NCI-H524 (cell line): ENCODE measurements at places on chromosomes 12 and 14.

DNA sequence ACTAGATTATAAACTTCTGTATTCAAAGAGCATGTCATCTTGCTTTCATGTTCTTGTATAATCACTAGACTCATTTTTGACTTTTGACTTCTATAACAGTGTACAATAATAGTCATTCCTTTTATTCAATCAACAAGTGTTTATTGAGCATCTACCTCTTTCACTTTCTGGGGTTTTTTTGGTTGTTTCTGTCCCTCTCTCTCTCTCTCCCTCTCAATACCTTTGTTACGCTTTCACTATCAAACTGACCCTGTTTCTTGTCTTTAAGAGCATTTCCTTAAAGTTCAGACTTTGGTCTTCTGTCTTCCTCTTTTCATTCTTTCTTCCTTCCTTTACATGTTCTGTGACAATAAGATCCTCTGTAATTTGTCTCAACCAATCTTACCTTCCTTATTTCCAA is 49.5 kb downstream of the GPR137C start:
- no peak for DNase-seq

DNA sequence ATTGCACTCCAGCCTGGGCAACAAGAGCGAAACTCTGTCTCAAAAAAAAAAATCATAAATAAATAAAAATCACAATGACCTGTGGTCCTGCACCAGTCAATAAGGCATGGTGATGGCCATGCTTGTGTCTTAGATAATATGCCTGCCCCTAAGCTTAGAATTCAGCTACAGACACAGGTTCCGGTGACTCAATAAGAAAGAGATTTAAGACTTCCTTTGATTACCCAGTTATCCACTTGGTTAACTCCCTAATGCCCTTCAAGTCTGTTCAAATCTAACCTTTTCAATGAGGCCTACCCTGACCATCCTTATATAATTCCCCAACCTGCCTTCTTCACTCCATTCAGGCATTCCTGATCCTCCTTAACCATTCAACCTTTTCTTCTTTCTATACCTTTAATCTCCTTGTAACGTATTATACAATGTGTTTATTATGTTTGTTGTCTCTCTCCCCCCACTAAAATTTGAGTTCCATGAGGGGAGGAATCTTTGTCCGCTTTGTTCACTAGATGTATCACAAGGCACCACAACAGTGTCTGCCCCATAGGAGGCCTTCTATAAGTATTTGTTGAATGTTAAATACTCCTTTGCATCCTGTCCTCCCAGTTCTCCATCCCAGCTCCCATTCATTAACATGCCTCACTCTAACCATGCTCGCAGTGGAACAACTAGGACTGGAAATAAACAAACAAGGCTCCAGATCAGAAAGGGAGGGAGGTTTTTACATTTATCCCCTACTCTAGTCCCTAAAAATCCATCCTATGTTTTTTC is 8.9 kb downstream of the MAP4K5 start:
- DNase-seq = no peak

GRCh38 chr12:52416795-52417194 is 10.7 kb upstream of the KRT82 start:
- no peak for DNase-seq

DNA sequence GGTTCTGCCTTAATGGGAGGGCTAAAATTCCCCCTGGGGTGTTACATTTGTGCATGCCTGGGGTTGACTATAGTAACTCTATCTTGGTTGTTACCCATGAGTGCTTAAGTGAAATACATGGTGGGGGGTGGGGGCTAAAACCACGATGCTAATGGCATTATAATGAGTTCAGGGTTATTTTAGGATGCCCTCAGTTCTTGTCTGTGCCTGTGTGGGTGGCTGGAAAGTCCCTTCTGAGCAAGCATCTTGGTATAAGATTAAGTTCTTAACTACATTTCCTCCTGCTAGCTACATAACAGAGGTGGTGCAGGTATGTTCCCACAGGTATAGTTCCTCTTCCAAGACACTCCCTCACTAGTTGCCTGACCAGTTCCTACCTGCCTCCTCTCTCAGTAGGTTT is 822.3 kb downstream of the LRFN5 start:
- DNase-seq = no peak

DNA sequence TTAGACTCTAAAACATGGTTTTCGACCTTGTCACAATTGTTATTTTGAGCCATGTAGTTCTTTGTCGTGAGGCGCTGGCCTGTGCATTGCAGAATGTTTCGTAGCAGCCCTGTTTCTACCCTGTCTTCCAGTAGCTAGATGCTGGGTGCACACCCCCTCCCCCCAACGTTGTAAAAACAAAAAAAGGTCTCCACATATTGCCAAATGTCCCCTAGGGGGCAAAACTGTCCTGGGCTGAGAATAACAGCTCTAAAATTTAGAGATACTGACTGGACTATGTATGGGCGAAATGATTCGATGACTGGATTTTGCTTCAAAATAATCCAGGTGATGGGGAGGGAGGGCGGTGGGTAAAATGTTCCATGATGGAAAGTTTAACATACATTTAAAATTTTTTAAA is 126.1 kb upstream of the FUT8 start:
- no peak for DNase-seq

DNA sequence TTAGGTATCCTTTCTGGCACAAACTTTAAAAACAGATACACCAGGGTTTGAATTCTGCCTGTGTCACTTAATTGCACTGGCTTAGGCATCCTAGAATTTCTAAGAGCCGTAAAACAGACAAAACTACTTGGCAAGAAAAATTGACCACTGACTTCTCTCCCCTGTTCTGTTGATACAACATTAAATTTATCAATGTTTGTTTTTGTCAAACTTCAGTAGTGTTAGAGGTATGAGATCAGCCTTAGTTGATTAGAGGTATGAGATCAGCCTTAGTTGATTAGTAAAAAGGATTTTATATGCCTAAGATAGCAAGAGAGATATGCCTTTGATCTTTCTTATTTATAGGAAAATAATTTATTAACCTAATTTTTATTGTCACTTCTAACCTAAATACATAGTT is 283.2 kb downstream of the FBXL14 start:
- no peak for DNase-seq

DNA sequence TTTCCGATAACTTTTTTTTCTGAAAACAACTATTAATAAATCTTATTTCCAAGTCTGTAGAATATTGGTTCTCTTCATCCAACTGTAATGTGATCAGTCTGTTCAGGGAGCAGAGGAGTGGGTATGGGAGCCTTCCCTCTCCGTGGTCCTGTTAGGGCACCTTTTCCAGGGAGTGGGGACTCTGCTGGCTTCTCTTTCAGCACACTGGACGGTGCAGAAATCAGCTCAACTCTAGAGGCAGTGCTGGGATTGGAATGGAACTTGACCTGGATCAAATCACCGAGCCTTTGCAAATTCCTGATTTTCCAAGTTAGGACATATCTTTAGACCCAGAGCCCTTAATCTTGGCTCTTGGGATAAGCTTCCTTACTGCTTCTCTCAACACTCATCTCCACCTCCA is 630.4 kb downstream of the DIO2 start:
- DNase-seq = no peak

GRCh38 chr14:101628471-101628966 is 67.2 kb downstream of the DIO3 start:
- peak; percentile 61 for DNase-seq

DNA sequence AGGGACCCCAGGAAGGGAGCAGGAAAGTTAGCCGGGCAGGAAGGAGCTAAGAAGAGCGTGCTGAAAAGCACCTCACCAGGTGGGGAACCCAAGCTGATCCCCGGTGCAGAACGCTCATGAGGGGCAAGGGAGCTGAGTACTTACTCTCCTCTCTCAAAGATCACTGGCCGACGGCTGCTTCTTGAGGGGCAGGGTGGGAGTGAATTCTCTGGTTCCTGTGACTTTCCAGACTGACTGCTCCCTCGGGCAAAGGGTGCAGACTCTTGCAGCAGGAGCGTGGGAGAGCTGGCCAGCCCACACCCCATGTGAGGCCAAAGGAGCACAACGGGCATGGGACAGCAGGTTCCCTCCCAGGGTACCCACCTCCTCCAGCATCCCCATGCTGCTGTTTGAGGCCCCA is 44.9 kb upstream of the DIO3 start:
- DNase-seq = no peak

- DNase-seq = no peak
These were observed 255.7 kb downstream of the ADGRD1 start for GRCh38 chr12:131209082-131210070.

DNA sequence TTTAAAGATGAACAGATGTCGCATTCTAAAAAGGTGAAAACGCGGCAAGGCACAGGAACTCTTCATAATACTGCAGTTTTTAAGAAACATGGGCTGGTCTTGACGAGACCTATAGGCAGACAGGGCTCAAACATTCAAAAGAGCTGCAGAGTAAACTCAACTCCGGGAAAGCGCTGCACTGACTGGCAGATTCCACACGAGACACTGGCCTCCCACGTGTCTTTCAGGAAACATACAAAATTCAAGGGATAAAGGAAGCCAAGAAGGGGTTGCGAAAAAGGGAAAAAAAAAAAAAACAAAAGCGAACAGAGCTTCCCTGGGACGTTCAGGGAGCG is 614 bp upstream of the ARF6 start:
- DNase-seq = peak; percentile 72

DNA sequence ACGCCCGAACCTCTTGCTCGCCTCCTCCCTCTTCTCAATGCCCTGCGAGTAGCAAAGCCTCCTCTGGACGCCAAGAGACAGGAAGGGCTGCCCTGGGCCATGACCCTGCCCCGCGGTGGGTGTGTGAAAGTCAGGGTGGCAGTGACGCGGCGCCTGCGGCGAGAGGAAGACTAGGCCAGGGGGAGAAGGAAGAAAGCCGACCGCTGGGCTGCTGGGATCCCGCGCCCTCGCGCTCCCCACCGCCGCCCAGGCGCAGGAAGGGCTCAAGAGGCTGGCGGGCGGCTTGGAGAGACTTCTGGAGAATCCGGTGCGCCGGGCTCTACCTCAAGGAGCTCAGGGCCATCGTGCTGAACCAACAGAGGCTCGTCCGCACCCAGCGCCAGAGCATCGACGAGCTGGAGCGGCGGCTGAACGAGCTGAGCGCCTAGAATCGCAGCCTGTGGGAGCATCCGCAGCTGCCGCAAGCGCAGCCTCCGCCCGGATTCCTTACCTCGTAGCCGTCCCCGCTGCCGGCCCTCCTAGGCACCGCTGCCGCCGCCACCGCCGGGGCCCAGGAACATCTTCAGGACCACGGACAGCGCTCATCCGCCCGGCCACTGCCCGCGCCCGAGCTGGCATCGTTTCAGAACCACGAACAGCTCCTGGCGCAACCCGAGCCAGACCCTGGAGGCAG is 105.0 kb upstream of the PRB2 start:
- peak; percentile 52 for DNase-seq

DNA sequence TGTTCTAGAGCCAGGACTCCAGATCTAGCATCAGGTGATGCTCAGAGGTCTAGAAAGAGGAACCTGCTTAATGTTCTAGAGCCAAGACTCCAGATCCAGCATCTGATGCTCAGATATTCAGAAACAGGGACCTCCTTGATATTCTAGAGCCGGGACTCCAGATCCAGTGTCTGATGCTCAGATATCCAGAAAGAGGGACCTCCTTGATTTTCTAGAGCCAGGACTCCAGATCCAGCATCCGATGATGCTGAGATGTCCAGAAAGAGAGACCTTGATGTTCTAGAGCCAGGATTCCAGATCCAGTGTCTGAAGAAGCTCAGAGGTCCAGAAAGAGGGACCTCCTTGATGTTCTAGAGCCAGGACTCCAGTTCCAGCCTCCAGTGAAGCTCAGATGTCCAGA is 36.9 kb downstream of the MEG3 start:
- no peak for DNase-seq

- no peak for DNase-seq
These were observed 64.6 kb downstream of the BEGAIN start for GRCh38 chr14:100522616-100523099.

GRCh38 chr14:102485693-102486512 is 23.7 kb downstream of the ANKRD9 start:
- DNase-seq = no peak

DNA sequence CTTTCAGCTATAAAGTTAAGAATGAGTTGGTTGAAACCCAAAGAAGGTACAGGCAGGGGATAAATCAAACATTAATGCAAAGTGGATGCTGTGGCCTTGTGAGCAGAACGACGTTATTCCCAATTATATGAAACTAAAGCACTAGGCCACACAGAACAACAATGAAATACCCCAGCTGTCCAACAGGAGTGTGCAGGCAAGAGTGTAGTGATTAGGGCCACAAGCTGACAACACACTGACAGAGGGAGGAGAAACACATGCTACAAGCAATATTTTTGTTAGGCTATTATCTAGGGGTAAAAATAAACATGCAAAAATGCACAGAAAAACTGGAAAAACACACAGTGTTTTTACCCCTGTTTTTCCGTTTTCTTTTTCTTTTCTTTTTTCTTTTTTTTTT is 15.0 kb downstream of the MAP3K9 start:
- DNase-seq = no peak

GRCh38 chr12:64219145-64219544 is 3.0 kb downstream of the KICS2 start:
- no peak for DNase-seq

GRCh38 chr14:105394714-105395537 is 3.4 kb upstream of the TEX22 start:
- DNase-seq = no peak

DNA sequence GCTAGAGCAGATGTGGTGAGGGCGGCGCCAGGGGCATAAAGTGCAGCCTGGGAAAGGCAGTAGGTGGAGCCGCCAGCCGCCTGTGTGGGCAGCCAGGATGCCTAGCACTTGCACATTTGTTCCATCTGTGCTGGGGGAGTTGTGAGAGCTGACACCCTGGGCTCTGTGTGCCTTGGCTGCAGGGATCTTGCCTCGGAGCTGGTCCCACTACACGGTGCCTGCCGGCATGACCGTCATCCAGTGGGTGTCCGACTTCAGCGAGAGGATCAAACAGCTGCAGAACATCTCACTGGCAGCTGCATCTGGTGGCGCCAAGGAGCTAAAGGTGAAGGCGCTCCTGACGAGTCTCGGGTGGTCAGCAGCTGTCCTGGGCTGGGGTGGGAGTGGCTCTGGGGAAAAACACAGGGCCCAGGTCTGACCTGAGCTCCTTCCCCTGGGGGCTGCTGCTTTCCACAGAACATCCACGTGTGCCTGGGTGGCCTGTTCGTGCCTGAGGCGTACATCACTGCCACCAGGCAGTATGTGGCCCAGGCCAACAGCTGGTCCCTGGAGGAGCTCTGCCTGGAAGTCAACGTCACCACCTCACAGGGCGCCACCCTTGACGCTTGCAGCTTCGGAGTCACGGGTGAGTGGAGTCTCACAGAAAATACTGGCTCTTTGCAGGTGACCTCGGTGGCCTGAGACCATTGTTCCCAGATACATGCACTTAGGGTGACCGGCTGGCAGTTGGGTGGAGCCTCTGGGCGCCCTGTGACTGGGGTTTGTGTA is 37.4 kb downstream of the HSP90AA1 start:
- no peak for DNase-seq

DNA sequence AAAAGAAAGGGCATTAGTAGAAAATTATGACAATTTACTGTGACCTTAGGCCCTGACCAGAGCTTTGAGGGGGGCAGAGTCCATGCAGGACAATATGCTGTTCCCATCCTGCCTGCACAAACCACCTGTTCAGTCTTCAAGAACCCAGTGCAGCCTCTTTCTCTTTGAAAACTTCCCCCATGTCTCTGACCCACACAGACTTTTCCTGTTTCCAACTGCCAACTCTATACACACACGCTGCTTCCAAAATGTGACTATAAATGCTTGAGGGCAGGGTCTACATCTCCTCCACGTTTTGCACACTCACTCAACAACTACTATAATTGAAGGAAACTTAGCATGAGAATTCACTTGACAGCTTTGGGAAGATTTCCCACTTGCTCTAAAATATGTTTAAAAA is 36.6 kb upstream of the SYCP3 start:
- DNase-seq = no peak

GRCh38 chr14:52068615-52069306 is at the start of gene NID2:
NID2 (minus strand) TSS chr14:52069059; CDS start chr14:52068994, 65 bp downstream.
- DNase-seq = peak; percentile 62

- DNase-seq = no peak
These were observed 123.1 kb downstream of the GALC start for GRCh38 chr14:87869619-87870583.
